ENCODE measurements at places on chromosomes 3 and 15. TPM values are rescaled to one million over a fixed set of nuclear protein-coding genes. Genes with fewer than 3 reads are reported as not detected.

ACAN gene
- not detected for total RNA-seq

SEMA6D gene
- total RNA-seq, result 2.9 TPM

SHC4 gene
- total RNA-seq, result 0.04 TPM

OR5K4 gene
- total RNA-seq, result not detected

FBXL22 gene
- total RNA-seq, result 0.30 TPM

USP13 gene
- total RNA-seq, result 3.8 TPM

GOLGA6L22 gene
- not detected for total RNA-seq

MCTP2 gene
- 12.4 TPM for total RNA-seq

CHL1 gene
- 0.08 TPM for total RNA-seq

SST gene
- not detected for total RNA-seq

KNSTRN gene
- total RNA-seq, result 32.8 TPM

ZDHHC19 gene
- not detected for total RNA-seq

PLSCR4 gene
- total RNA-seq, result 1.3 TPM

FGD5 gene
- not detected for total RNA-seq

GPR156 gene
- total RNA-seq, result not detected

GCNT3 gene
- total RNA-seq, result not detected
